ENCODE measurements at places on chromosomes 5 and 9. TPM values are rescaled to one million over a fixed set of nuclear protein-coding genes. Genes with fewer than 3 reads are reported as not detected.

GRCh38 chr9:6927838-6928237 lies 170.1 kb downstream of the KDM4C start:
- DNase-seq: no peak

DNA sequence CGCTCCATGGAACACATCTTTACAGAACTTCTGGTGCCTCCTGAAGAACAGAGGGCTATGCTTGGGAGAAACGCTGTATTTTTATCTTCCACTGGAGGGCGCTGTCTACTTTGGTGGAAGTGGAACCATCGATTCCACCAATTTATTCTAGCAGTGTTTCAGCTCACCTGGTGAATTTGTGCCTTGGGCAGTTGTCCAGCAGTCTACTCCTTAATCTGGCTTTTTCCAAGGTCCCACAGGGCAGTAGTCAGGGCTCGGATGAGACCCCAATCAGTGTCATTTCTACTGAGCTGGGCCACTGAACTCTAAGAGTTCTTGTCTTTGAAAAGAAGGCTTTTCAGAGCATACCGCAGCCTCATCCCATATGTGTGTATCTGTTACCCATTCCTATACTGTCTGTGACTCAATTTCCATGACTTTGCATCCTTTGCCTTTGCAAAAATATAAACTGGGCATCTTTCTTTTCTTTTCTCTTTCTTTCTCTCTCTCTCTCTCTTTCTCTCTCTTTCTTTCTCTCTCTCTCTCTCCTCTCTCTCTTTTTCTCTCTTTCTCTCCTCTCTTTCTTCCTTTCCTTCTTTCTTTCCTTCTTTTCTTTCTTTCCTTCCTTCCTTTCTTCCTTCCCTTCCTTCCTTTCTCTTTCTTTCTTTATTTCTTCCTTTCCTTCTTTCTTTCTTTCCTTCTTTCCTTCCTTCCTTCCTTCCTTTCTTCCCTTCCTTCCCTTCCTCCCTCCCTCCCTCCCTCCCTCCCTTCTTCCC lies 138.4 kb upstream of the ZNF618 start:
- no peak for DNase-seq

- no peak for DNase-seq
Observed at GRCh38 chr9:123834218-123834888, 95.6 kb downstream of the DENND1A start.

The S100Z gene
- total RNA-seq: not detected

GRCh38 chr9:3946840-3947587 lies 352.9 kb downstream of the GLIS3 start:
- DNase-seq: no peak

The SLC12A7 gene
- total RNA-seq: 2.0 TPM

- DNase-seq: no peak
Observed at GRCh38 chr9:127959398-127959797, 21.4 kb downstream of the EEIG1 start.

The OBP2B gene
- not detected for total RNA-seq

GRCh38 chr5:159552751-159553150 lies 222.5 kb upstream of the IL12B start:
- no peak for DNase-seq

DNA sequence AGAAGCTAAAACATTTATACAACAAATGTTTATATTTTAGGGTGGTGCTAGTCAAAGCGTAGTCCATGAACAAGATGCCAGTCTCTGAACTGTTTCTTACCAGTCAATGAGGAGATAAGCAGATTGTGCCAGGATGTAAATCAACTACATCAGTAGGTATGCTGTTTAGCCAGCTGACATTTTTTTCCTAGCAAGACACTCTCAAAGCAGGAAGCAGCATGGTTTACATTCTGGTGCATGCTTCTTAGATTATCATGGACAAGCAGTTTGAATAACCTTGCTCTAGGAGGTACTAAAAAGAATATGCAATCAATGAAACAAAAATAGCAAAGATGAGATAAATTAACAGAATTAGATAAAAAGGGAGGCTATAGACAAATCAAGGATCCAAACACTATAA lies 17.0 kb downstream of the TICAM2 start:
- DNase-seq: no peak

DNA sequence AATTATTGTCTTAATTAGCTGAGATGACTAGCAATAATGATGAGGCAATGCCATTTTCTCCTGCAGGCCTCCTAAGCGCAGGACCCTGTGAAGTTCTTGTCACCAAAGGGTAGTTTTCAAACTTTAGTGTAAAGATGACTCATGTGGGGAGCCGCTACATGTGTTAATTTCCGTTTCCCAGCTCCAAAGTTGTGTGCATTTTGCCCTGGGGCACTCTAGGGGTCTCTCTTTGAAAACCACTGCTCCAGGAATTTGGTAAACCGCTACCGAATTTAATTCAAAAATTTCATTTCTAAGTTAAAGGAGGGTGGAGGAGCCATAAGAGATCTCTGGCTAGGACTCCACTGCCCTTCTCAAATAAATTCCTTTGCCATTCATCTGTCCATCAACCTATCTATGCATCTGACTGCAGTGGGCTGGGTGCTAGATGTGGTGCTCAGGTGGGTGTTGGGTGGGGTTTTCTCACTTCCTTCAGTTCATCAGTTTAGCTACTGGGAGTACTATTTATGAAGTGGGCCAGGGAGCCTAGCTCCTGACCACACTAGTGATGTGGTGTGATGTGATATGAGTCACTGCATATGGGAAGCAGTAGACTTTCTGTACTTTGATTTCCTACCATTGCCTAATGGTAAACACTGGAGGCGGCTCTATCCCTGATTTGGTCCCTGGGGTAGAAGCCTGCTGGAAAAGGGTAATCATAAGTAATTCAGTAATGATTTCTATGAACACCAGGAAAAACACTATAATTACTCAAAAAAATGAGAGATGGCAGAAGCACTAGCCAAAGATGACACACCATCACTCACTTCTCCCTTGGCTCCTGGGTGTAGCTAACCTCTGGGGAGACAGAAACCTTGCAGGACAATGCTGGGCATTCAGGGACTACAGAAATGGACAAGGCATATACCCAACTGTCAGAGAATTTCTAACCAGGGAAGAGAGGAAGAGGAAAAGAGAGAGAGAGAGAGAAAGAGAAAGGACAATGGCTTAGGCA lies 4.0 kb upstream of the ZSWIM6 start:
- DNase-seq: no peak

Data from chondrocyte (in vitro differentiated cells).